HFFc6 (cell line): ENCODE measurements at places on chromosomes 1 and 21. TPM values are rescaled to one million over a fixed set of nuclear protein-coding genes. Genes with fewer than 3 reads are reported as not detected.

Gene CIART
- total RNA-seq, result 6.6 to 7.8 TPM (median 7.7 TPM) in 3 replicates

Gene DCAF6
- total RNA-seq, result 50.0 to 59.4 TPM (median 52.2 TPM) in 3 replicates

Gene WDR64
- total RNA-seq, result not detected in 3 replicates

Gene TTLL7
- total RNA-seq, result 5.1 to 7.5 TPM (median 6.0 TPM) in 3 replicates

- no peak overlapping the region for H3K27ac ChIP-seq
- peaks cover 13% of the 10 kb centered on the region for H3K27me3 ChIP-seq
- DNase-seq, result no peak
- H3K4me3 ChIP-seq, result no peak overlapping the region
Observed at GRCh38 chr1:119448127-119448511, 33.2 kb downstream of the HSD3B2 start.

GRCh38 chr1:166165661-166166328, 1.0 kb downstream of the FAM78B start:
- peaks cover 4% of the 10 kb centered on the region; the same call in 1 of the 2 replicates for H3K27me3 ChIP-seq
- H3K36me3 ChIP-seq, result no peaks in the 10 kb centered on the region
- no peak overlapping the region for H3K4me3 ChIP-seq
- no peak overlapping the region for H3K27ac ChIP-seq
- no peaks in the 10 kb centered on the region for H3K4me1 ChIP-seq

GRCh38 chr21:45580181-45580575, 37.9 kb upstream of the SLC19A1 start:
- no peak overlapping the region for H3K27ac ChIP-seq
- no peaks in the 10 kb centered on the region for H3K4me1 ChIP-seq
- DNase-seq, result no peak
- H3K27me3 ChIP-seq, result peaks cover 17% of the 10 kb centered on the region
- H3K4me3 ChIP-seq, result no peak overlapping the region

DNA sequence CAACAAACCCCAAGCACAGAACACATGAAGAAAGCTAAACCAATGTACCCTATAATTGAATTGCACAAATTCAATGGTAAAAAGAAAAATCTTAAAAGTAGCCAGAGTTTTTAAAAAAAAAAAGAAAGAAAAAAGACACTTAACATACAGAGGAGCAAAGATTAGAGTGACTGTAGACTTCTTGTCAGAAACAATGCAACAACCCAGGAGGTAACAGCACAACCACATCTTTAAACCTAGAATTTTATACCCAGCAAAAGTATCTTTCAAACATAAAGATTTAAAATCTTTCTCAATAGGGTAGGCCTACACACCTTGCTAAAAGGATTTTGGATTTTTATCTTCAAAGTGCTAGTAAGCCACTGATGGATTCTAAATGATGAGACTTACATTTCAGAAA, 64.4 kb downstream of the PHTF1 start:
- no peak for DNase-seq
- H3K4me3 ChIP-seq, result no peak overlapping the region
- peaks cover 63% of the 10 kb centered on the region for H3K36me3 ChIP-seq
- no peaks in the 10 kb centered on the region for H3K27me3 ChIP-seq

DNA sequence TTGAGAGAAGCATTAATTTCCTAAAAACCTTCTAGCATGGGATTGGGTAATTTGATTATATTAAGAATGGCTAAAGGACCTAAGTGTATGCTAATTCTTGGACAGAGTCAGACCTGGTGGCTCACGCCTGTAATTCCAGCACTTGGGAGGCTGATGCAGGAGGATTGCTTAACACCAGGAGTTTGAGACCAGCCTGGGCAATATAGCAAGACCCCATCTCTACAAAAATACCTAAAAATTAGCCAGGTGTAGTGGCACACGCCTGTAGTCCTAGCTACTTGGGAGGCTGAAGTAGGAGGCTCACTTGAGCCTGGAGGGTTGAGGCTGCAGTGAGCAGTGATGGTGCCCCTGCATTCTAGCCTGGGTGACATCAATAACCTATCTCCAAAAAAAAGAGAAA, 45.9 kb upstream of the BMP8A start:
- H3K4me3 ChIP-seq, result no peak overlapping the region
- H3K4me1 ChIP-seq, result no peaks in the 10 kb centered on the region
- no peak for DNase-seq
- H3K27me3 ChIP-seq, result peaks cover 14% of the 10 kb centered on the region; the same call in 1 of the 2 replicates
- H3K27ac ChIP-seq, result no peak overlapping the region
- peaks cover 57% of the 10 kb centered on the region for H3K36me3 ChIP-seq

- H3K4me3 ChIP-seq, result no peak overlapping the region
- peaks cover 64% of the 10 kb centered on the region for H3K27me3 ChIP-seq
- H3K4me1 ChIP-seq, result no peaks in the 10 kb centered on the region
- no peak overlapping the region for H3K27ac ChIP-seq
- H3K36me3 ChIP-seq, result no peaks in the 10 kb centered on the region
Observed at GRCh38 chr1:156406251-156406650, 37.2 kb downstream of the RHBG start.

DNA sequence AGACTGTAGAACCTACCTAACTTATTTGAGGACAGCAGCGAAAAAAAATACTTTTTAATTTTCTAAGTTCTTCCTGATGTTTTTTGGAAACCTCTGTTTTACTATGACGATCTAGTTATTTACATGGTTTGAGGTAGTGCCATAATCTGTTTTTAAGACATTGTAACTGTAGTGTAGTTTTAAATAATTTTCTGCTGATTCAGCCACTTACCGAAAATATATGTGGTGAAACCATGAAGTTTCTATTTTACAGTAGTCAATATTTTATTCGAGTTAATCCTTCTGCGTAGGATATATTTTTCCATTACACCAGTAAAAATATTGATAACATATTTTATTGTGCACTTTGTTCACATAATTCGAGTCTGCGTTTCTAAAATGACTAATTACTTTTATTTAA, 121.7 kb upstream of the RRP15 start:
- H3K27me3 ChIP-seq, result peaks cover 23% of the 10 kb centered on the region
- no peak for DNase-seq
- no peaks in the 10 kb centered on the region for H3K36me3 ChIP-seq
- H3K4me1 ChIP-seq, result peaks cover 11% of the 10 kb centered on the region

DNA sequence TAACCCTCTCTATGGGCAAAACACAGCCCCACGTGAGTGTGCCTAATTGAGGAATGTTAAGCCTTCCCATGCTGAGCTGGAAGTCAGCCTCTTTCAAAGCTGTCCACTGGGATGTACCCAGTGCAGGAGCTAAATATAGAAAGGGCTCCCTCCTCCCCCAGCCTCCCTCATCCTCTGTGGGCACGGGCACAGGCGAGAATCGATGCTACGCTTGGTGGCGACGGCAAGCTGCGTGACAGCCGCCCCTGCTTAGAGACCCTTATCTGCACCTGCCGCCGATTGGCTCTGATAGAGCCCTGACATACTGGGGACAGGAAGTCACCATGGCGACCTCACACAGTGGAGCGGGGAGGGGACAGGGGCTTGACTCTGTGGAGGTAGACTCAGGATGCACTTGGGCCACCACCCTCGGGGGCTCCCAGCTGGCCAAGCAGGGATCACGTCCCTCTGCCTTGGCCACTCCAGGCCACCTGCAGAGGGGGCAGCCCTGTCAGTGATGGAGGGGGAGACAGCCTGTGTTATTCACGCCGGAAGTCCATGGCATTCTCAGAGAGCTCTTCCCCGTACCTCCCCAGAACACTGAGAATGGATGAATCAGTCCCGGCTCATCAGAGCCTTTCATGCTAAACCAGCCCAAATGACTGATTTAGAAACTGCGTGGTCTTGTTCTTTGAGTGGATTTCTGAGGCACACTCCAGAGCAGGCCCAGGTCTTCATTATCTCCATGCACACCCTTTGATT, 84.8 kb downstream of the KCND3 start:
- H3K4me1 ChIP-seq, result peaks cover 5% of the 10 kb centered on the region; the same call in 1 of the 2 replicates
- no peak overlapping the region for H3K27ac ChIP-seq
- no peaks in the 10 kb centered on the region for H3K36me3 ChIP-seq
- H3K27me3 ChIP-seq, result peaks cover 9% of the 10 kb centered on the region; the same call in 1 of the 2 replicates
- DNase-seq, result no peak

- H3K4me3 ChIP-seq, result no peak overlapping the region
- H3K36me3 ChIP-seq, result no peaks in the 10 kb centered on the region
- no peak overlapping the region for H3K27ac ChIP-seq
- H3K4me1 ChIP-seq, result peaks cover 56% of the 10 kb centered on the region
- peaks cover 3% of the 10 kb centered on the region for H3K27me3 ChIP-seq
Observed at GRCh38 chr1:203150511-203151297, 23.2 kb downstream of the ADORA1 start.
